Activated B cell treated with CpG ODN at 0.5 μM for 24 hours (primary cell): ENCODE measurements at places on chromosomes 2 and 18. TPM values are rescaled to one million over a fixed set of nuclear protein-coding genes. Genes with fewer than 3 reads are reported as not detected.
A peak's percentile ranks its signal among the peaks of the same experiment; 100 is the strongest.

The POU3F3 gene
- not detected in 2 replicates for total RNA-seq

The GCC2 gene
- total RNA-seq: 44.0 and 53.8 TPM in 2 replicates

DNA sequence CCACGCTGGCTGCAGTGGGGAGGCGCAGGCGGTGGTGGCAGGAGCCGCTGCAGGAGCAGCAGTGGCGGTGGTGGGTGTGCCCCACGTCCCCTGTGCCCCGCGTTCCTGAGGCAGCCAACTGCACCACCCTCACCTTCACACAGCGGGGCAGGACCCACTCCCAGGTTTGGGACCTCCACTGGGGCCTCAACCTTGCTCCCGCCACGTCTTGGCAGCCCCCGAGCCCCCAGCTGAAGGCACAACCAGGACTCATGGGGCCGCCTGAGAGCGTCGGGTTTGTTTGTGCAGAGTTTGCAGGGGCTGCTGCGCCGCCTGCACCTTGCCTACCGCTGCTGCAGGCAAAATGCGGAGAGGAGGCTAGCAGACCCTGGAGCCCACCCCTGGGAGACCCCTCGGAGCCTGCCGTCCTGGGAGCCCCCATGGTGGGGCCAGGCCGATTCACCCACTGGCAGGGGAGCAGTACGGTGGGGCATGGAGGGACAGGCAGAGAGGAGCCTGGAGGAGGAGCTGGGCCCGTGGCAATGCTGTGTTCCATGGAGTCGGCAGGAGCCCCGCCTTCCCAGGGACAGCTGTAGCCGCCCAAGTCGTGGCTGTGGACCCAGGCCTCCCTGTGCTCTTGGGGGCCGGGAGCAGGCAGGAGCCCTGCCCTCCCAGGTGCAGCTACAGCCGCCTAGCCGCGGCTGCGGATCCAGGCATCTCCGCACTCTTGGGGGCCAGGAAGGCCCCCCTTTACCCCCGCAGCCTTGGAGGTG lies 14.7 kb upstream of the EML6 start:
- no peaks in the 10 kb centered on the region for H3K36me3 ChIP-seq
- peaks cover 6% of the 10 kb centered on the region for H3K4me1 ChIP-seq
- peak; percentile 32 for DNase-seq
- no peak overlapping the region for H3K27ac ChIP-seq
- peak overlapping the region; percentile 75 for H3K4me3 ChIP-seq

GRCh38 chr18:49305688-49306336 lies 154.6 kb downstream of the DYM start:
- H3K36me3 ChIP-seq: peaks cover 23% of the 10 kb centered on the region
- no peaks in the 10 kb centered on the region for H3K27me3 ChIP-seq
- no peak for DNase-seq
- H3K4me1 ChIP-seq: no peaks in the 10 kb centered on the region
- H3K27ac ChIP-seq: no peak overlapping the region

GRCh38 chr2:141399270-141399669 lies 731.5 kb downstream of the LRP1B start:
- no peaks in the 10 kb centered on the region for H3K27me3 ChIP-seq
- DNase-seq: no peak
- H3K4me3 ChIP-seq: no peak overlapping the region
- H3K27ac ChIP-seq: no peak overlapping the region

DNA sequence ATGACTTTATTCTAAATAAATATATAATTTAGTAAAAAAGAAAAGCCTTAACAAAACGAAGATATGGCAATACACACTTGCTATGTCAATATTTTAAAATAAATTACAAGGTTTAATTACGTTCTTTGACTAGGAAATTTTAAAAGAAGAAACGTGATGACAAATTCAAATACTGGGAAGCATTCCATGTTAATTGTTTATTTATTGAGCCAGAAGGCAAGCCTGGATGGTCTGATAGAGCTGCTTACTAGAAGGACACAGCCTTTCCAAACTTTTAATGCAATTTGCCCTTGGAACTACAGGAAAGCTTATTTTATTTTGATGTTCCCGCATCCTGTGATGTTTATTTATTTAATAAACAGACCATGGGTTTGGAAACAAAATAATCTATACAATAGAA lies 33.4 kb upstream of the DSEL start:
- no peak for DNase-seq
- no peak overlapping the region for H3K27ac ChIP-seq
- no peak overlapping the region for H3K4me3 ChIP-seq
